ENCODE measurements at places on chromosomes 11 and 22. TPM values are rescaled to one million over a fixed set of nuclear protein-coding genes. Genes with fewer than 3 reads are reported as not detected.

GRCh38 chr22:21641417-21641788, 699 bp upstream of the SDF2L1 start:
- H3K4me1 ChIP-seq = peaks cover 11% of the 10 kb centered on the region
- peak; percentile 79 for DNase-seq
- H3K27ac ChIP-seq = no peak overlapping the region
- H3K27me3 ChIP-seq = peaks cover 13% of the 10 kb centered on the region
- H3K4me3 ChIP-seq = peak overlapping the region; percentile 50

- no peaks in the 10 kb centered on the region for H3K36me3 ChIP-seq
- no peaks in the 10 kb centered on the region for H3K27me3 ChIP-seq
- no peak for DNase-seq
- H3K4me3 ChIP-seq = no peak overlapping the region
Observed at GRCh38 chr22:23037429-23038333, 32.6 kb upstream of the GNAZ start.

- DNase-seq = no peak
- peaks cover 26% of the 10 kb centered on the region for H3K27me3 ChIP-seq
- peaks cover 53% of the 10 kb centered on the region for H3K4me1 ChIP-seq
- H3K4me3 ChIP-seq = no peak overlapping the region
Observed at GRCh38 chr11:125373426-125374391, 122.4 kb downstream of the FEZ1 start.

FAM111B gene
- total RNA-seq = 13.1 TPM

SLC6A5 gene
- not detected for total RNA-seq

DNAJB7 gene
- total RNA-seq = not detected

GRAP2 gene
- total RNA-seq = not detected

- no peak for DNase-seq
- H3K4me3 ChIP-seq = no peak overlapping the region
- no peaks in the 10 kb centered on the region for H3K36me3 ChIP-seq
- no peak overlapping the region for H3K27ac ChIP-seq
- no peaks in the 10 kb centered on the region for H3K4me1 ChIP-seq
Observed at GRCh38 chr11:45169310-45170072, 23.1 kb downstream of the PRDM11 start.

OR5P2 gene
- not detected for total RNA-seq

GRCh38 chr11:41861838-41862237, 402.4 kb upstream of the LRRC4C start:
- H3K4me3 ChIP-seq = no peak overlapping the region
- no peak overlapping the region for H3K27ac ChIP-seq
- no peaks in the 10 kb centered on the region for H3K36me3 ChIP-seq
- H3K4me1 ChIP-seq = no peaks in the 10 kb centered on the region
- H3K27me3 ChIP-seq = no peaks in the 10 kb centered on the region
- DNase-seq = no peak

DNA sequence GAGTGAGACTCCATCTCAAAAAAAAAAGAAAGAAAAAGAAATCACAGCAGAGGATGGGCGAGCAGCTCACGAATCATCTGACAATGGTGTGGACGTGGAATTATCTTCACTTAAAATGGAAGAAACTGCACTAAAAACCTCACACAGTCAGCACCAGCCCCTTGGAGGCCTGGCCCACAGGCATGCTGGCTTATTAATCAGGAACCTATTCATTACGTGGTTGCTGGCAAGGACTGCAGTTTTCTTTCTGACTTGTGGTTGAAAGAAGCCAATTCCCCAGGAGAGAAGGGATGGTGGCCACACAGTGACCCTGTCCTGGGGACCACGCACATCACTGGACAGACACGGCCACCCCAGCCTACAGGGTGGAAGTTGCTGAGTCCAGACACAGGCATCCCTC, 401.1 kb downstream of the CTTN start:
- H3K4me3 ChIP-seq = no peak overlapping the region
- no peaks in the 10 kb centered on the region for H3K4me1 ChIP-seq
- no peak for DNase-seq
- no peaks in the 10 kb centered on the region for H3K36me3 ChIP-seq
- no peak overlapping the region for H3K27ac ChIP-seq

- DNase-seq = no peak
- no peaks in the 10 kb centered on the region for H3K36me3 ChIP-seq
- H3K4me3 ChIP-seq = no peak overlapping the region
- H3K27ac ChIP-seq = no peak overlapping the region
- H3K27me3 ChIP-seq = no peaks in the 10 kb centered on the region
- H3K4me1 ChIP-seq = peaks cover 13% of the 10 kb centered on the region
Observed at GRCh38 chr11:12961615-12962014, 47.5 kb upstream of the RASSF10 start.

PGA5 gene
- not detected for total RNA-seq

- H3K27ac ChIP-seq = no peak overlapping the region
- H3K4me3 ChIP-seq = no peak overlapping the region
- no peaks in the 10 kb centered on the region for H3K4me1 ChIP-seq
- DNase-seq = no peak
Observed at GRCh38 chr22:30998329-30998728, 29.3 kb downstream of the TUG1 start.

GRCh38 chr11:518463-519202, 11.6 kb upstream of the RNH1 start:
- peak; percentile 86 for DNase-seq
- H3K4me1 ChIP-seq = no peaks in the 10 kb centered on the region
- H3K36me3 ChIP-seq = no peaks in the 10 kb centered on the region
- H3K4me3 ChIP-seq = no peak overlapping the region
- H3K27ac ChIP-seq = no peak overlapping the region

DNA sequence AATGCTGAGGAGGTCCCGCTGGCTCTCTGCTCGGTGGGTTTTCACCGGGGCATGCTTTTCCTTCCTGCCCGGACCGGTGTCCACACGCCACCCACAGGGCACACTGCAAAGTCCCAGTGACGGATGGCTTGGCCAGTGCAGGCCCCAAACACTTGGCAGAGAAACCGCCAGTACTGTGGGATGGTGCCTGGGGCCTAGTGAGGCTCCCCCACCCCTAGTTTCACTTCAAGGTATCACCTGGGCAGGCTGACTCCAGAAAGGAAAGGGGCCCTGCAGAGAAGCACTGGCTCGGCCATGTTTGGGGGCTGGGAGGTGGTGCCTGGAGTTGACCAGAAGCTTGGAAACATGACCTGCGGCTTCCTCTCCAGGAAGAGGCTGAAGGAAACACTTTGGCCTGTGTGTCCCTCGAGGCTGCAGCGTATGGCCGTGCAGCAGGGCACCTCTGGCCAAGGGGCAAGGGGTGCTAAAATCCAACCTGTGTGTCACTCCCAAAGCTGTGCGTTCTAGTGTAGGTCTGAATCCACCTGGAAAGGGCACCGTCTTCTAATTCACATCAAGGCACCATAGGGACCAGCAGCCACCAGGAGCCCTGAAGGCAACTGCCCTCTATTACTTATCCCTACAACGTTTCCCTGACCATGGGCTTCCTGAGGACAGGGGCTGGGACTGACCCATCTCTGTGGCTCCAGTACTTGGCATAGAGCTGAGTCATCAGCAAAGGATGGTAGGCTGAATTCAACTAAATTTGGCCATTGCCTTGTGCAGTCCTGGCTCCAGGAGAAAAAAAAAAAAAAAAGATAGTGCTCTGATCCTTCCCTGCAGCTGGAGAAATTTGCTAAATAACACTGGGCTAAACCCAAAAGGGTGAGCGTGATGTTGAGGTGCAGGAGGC, 22.6 kb downstream of the TPBGL start:
- H3K4me3 ChIP-seq = no peak overlapping the region
- no peaks in the 10 kb centered on the region for H3K4me1 ChIP-seq
- peak; percentile 1 for DNase-seq
- no peaks in the 10 kb centered on the region for H3K27me3 ChIP-seq

GRCh38 chr22:49205483-49205800, 622.2 kb downstream of the BRD1 start:
- no peak for DNase-seq
- no peak overlapping the region for H3K27ac ChIP-seq
- no peaks in the 10 kb centered on the region for H3K27me3 ChIP-seq
- H3K4me1 ChIP-seq = no peaks in the 10 kb centered on the region
- no peaks in the 10 kb centered on the region for H3K36me3 ChIP-seq
- no peak overlapping the region for H3K4me3 ChIP-seq

OR5B21 gene
- not detected for total RNA-seq

DNA sequence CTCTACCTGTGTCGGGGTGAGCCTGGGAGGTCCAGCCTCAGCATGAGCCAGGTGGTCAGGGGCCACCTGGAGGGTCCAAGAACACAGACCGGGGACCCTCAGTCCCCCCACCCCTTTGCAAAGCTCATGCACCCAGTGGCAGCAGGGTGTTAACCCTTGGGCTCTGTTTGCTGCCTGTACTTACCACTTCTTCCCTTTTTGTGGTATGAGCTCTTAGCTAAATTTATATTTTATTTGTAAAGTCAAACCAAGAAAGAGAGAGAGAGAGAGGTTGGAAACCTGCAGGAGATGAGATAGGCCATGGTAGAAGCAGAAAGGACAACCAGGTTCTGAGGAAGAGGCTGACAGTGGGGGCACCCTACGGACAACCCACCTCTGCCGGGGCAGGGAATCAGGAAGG, 29.9 kb downstream of the IL10RA start:
- DNase-seq = no peak
- H3K4me3 ChIP-seq = no peak overlapping the region
- H3K4me1 ChIP-seq = no peaks in the 10 kb centered on the region
- H3K27ac ChIP-seq = no peak overlapping the region

DNA sequence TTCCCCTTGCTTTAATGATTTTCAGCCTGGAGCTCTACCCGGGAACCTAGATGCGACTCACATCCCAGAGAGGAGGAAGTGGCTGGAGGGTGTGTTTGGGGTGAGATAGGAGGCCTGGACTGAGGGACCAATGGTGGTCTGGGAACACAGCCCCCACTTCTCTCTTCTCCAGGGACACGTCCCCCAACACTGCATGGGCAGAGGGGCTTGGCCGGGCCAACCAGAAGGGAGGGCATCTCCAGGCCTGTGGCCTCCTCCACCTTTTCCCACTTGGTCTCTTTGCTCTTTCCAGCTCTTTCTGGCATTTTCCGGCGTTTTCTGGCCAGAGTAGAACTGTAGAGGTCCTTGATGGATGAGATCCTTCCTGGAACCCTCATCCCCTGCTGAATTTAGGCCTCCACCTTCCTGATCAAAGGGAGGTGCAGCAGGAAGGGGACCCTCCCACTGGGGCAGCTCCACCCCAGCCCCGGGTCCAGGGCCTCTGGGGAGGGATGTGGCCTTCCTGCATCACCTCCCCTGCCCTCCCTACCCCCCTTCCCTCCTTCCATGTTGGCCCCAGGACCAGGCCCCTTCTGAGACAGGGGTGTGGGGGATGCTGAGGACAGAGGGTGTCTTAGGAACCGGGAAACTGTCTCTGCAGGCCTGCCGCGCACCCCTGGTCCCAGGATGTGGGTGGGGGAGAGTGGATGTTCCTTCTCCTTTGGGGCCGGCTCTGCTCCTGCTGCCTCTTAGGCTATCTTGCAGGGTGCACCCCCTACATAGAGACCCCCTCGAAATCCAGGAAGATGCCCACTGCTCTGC, 24.4 kb downstream of the MRGPRG start:
- peaks cover 22% of the 10 kb centered on the region for H3K4me1 ChIP-seq
- no peak for DNase-seq
- no peak overlapping the region for H3K27ac ChIP-seq

ENTHD1 gene
- total RNA-seq = not detected

DNA sequence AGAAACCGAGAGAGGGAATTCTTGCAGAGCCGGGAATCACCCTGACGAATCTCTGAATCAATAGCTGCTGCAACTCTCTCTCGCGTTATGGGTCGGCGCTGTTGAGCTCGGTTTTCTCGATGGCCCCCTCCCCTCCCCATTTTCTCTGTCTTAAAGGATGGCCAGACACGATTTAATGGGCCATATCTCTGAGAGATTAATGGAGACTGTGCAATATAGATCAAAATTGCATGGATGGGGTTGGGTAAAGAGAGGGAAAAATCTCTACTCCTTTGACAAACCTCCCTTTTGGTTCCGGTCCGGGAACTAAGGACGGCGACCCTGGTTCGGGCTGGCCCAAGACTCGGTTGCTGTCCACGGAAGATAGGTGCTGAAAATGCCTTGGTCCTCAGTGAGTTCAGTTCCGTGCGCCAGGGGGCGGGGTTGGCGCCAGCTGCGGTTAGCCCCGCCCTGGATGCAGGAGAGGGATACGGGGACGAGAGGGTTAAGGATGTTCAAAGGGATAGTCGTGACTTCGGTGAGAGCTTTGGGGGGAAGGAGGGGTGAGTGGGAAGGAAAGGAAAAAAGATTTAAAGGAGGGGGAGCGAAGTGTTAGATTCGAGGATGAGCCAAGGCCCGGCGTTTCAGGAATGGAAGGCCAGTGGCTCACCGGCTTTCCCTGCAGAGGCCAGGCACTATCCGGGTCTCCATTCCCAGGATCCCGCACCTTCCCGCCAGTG, 103.6 kb upstream of the HSD17B12 start:
- H3K4me3 ChIP-seq = peak overlapping the region; percentile 3
- H3K36me3 ChIP-seq = no peaks in the 10 kb centered on the region
- peaks cover 29% of the 10 kb centered on the region for H3K4me1 ChIP-seq
- peak; percentile 93 for DNase-seq

DNA sequence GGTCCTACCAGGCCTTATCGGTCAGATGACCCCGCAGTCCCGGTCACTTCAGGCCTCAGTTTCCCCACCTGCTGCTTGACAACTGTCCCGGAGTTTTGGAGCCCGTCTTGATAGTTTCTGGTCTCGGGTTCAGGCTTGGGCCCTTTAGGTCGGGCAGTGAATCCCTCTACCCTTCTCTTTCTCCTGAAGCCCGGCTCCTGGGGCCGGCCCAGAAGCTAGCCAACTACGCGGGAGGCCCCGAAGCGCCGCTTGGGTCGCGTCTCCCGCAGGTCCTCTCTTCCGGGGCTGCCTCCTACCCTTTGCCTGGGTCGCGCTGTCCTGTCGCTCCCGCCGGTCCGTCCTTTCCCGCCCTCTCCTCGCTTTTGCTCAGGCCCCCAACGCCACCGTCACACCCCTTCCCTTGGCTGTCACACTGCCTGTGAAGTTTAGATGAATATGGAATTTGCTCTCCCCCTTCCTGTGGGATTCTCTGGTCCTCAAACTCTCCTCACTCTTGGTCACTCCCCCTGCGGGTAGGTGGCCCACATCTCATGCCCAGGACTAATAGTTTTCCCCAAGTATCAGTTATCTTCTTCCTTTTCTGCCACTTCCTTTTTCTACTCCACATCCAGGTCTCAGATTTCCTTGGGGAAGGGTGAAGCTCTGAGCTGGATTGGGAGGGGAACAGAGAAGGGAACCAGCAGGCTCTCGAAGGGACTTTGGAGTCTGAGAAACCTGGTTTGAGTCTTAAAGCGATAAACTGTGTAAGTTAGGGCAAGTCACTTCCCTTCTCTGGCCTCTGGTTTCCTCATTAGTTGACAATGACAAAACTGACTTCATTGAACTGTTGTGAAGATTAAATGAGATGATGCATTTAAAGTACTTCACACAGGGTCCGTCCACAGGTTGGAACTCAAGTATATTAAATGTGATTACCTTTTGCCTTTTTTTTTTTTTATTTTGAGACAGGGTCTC, 790 bp downstream of the RAB1B start:
- H3K4me1 ChIP-seq = peaks cover 12% of the 10 kb centered on the region
- no peaks in the 10 kb centered on the region for H3K27me3 ChIP-seq
- H3K36me3 ChIP-seq = no peaks in the 10 kb centered on the region

PRRG4 gene
- total RNA-seq = 0.06 TPM

GRCh38 chr11:86627776-86628455, 44.5 kb downstream of the ME3 start:
- H3K4me1 ChIP-seq = peaks cover 4% of the 10 kb centered on the region
- H3K36me3 ChIP-seq = no peaks in the 10 kb centered on the region
- H3K4me3 ChIP-seq = no peak overlapping the region
- DNase-seq = no peak
- no peaks in the 10 kb centered on the region for H3K27me3 ChIP-seq
